GM12878 (cell line): ENCODE measurements at places on chromosomes 3 and 15. TPM values are rescaled to one million over a fixed set of nuclear protein-coding genes. Genes with fewer than 3 reads are reported as not detected.

- DNase-seq: no peak
- no peak within 1 kb of the TSS for H3K27ac ChIP-seq
- no peaks in the 10 kb centered on the region for H3K36me3 ChIP-seq
- peaks cover 11% of the 10 kb centered on the region for H3K27me3 ChIP-seq
Observed at GRCh38 chr3:13073326-13074005, at the start of gene IQSEC1. Gene IQSEC1 (minus strand): TSS chr3:13073429. CDS start chr3:13073014, 415 bp downstream.

DNA sequence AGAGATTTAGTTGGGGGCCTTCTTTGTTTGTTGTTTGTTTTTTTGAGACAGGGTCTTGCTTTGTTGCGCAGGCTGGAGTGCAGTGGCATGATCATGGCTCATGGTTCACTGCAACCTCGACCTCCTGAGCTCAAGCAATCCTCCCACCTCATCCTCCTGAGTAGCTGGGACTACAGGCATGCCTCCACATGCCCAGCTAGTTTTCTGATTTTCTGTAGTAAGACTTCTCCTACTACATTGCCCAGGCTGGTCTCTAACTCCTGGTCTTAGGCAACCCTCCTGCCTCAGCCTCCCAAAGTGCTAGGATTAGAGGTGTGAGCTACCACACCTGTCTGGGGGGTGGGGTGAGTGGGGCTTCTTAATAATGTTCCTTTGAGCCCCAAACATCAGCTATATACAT is 148.3 kb upstream of the ADAMTS9 start:
- H3K4me1 ChIP-seq: no peaks in the 10 kb centered on the region
- no peak overlapping the region for H3K27ac ChIP-seq
- H3K27me3 ChIP-seq: no peaks in the 10 kb centered on the region

DNA sequence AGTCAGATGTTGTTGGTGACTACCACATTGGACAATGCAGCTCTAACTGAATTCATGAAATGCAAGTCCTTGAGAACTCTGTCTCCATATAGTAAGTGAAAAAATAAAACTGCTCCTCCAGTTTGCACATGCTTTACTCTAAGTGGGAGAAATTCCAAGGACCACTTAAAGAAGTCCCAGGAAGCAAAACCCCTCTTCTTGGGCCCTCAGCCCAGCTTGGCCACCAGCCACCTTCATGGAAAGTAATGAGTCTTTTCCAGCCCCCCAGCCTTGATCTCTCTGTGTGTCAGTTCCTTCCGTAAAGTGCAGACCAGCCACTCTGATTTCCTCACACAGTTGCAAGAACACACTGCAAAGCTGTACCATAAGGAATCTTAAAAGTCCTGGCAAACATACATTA is 34.5 kb downstream of the DAPK2 start:
- DNase-seq: no peak
- no peaks in the 10 kb centered on the region for H3K36me3 ChIP-seq
- no peaks in the 10 kb centered on the region for H3K27me3 ChIP-seq
- H3K4me3 ChIP-seq: no peak overlapping the region
- peaks cover 32% of the 10 kb centered on the region for H3K4me1 ChIP-seq

The MRPL46 gene
- 37.9 and 39.5 TPM in 2 replicates for total RNA-seq

DNA sequence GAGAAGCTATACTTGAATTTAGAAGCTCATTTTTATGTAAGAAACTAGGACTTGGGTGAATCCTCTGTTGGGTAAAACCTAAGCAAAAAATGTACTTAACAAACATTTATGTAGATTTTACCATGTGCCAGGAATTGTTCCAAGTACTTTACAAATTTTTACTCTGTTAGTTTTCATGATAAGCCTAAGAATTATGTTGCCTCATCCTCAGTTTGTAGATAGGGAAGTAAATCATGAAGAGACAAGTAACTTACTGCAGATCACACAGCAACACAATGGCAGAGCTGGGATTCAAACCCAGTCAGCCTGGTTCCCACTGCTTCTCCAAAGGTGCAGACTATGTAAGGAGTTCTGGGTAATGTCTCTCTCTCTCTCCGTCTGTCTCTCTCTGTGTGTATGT is 169.9 kb downstream of the DIPK2A start:
- no peaks in the 10 kb centered on the region for H3K4me1 ChIP-seq
- H3K27ac ChIP-seq: no peak overlapping the region
- no peaks in the 10 kb centered on the region for H3K36me3 ChIP-seq
- DNase-seq: no peak

The DVL3 gene
- total RNA-seq: 34.3 and 39.7 TPM in 2 replicates

DNA sequence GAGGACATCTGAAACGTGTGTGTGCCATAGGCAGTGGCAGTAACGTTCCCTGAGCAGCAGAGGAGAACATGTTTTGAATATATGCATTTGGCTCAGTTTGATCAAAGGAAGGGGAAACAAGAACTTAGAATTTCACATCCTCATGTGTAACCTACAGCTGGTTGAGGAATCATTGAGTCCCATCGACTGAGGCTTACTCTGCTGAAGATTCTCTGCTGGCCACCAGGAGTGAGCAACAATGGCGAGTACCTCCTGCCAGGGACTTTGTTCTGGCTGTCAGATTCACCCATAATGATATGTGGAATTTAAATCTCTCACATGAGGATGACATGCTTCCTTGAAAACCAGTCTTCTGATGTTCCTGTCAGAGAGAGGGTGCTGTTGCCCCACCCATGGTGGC is 21.3 kb downstream of the GORASP1 start:
- H3K27ac ChIP-seq: no peak overlapping the region
- 0 out of 2 replicates have a peak, but pooled peaks cover 2% of the 10 kb centered on the region for H3K4me1 ChIP-seq
- H3K27me3 ChIP-seq: no peaks in the 10 kb centered on the region
- no peak overlapping the region for H3K4me3 ChIP-seq

GRCh38 chr15:63054281-63054683 is 11.7 kb downstream of the TPM1 start:
- no peak for DNase-seq
- no peak overlapping the region for H3K4me3 ChIP-seq
- H3K36me3 ChIP-seq: no peaks in the 10 kb centered on the region

The MCTP2 gene
- total RNA-seq: 1.0 and 1.5 TPM in 2 replicates

DNA sequence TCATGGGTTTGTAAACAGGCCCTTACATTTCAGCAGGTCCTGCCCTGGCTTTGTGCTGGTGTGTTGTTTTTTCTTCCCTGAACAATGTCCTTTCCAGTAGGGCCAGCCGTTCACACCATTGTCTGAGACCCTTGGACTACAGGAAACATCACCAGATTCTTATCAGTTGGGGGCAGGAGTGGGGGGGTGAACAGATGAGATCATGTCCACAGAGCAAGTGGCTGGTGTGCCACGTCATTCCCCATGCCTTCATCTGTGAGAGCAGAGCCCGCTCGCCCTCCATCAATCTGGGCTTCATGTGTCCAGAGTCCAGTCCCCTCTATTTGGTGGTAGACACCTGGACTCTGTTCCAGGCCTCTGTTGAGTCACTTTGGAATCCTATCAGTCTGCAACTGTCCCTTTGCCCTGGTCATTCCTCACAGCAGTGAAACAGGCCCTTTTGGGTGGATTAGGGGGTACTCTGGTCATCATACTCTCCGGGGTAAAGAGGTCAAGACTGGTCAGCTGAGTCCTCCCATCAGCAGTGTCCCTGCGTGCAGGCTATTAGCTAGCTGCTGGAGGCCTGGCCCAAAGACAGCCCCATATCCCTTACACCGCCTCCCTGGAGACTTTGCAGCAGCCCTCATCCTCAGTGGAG is 15.0 kb downstream of the SEMA3G start:
- no peak overlapping the region for H3K27ac ChIP-seq
- DNase-seq: no peak
- no peaks in the 10 kb centered on the region for H3K36me3 ChIP-seq
- no peak overlapping the region for H3K4me3 ChIP-seq
- no peaks in the 10 kb centered on the region for H3K4me1 ChIP-seq
- H3K27me3 ChIP-seq: no peaks in the 10 kb centered on the region
